ENCODE measurements at places on chromosomes 6 and 20.

DNA sequence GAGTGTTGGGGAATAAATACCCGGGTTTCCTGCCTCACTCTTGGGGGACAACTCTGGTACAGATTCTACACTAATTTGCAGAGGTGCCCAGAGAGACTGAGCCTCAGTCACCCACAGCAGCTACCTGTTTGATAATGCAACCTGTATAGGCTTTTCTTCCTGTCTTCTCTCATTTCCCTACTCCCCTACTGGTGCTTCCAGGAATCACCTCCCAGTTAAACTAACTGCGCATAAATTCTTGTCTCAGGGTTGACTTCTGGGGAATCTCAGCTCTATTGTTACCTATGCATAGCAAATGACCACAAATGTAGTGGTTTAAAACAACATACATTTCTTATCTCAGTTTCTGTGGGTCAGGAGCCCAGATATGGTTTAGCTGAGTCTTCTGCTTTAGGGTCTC lies 11.3 kb downstream of the OCSTAMP start:
- no peak for DNase-seq

DNA sequence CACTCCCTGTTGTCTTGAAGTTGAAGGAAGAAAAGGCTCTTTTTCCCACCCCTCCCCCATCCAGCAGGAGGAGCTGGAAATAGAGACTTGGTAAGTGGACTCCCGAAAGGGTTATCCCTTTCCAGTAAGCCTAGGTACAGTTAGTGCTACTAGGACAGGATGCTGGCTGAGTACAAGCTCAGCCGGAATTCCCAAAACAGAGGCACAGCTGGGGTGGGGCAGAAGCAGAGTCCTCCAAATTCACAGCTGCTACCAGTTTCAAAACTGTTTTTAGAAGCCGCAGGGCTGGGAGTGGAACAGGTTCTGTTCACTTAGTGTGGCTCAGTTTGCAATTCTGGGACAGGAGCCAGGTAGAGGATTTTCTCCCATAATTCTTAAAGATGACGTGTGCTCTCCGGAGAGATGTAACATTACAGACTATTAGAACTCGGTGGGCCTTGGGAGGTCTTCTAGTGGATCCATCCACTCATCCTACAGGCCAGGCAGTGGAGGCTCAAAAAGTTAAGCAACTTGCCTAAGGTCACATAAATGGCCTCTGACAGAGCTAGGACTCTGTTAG lies 19.0 kb upstream of the UTRN start:
- no peak for DNase-seq

- DNase-seq, result no peak
Measured at GRCh38 chr6:146913842-146914488, 290.3 kb upstream of the STXBP5 start.

DNA sequence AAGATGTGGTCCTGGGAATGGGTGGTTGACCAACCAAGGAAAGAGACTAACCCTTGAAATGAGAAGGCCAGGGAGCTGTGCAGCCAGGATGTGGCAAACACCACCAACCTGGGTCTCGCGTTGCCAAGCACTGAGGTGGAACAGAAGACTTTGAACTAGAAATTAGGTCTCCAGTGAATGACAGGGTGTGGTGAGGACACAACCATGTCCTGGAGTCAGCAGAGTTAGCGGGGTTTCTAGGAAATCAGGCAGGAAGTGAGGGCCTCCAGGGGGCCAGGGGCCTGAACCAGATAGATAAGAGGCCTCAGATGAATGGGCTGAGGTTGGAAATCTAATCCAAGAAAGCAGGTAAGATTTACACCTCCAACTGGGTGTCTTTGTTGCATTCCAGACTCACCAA lies 353.3 kb upstream of the ARID1B start:
- DNase-seq, result no peak

- DNase-seq, result peak; percentile 40
Measured at GRCh38 chr6:53811082-53811481, 16.3 kb downstream of the LRRC1 start.

DNA sequence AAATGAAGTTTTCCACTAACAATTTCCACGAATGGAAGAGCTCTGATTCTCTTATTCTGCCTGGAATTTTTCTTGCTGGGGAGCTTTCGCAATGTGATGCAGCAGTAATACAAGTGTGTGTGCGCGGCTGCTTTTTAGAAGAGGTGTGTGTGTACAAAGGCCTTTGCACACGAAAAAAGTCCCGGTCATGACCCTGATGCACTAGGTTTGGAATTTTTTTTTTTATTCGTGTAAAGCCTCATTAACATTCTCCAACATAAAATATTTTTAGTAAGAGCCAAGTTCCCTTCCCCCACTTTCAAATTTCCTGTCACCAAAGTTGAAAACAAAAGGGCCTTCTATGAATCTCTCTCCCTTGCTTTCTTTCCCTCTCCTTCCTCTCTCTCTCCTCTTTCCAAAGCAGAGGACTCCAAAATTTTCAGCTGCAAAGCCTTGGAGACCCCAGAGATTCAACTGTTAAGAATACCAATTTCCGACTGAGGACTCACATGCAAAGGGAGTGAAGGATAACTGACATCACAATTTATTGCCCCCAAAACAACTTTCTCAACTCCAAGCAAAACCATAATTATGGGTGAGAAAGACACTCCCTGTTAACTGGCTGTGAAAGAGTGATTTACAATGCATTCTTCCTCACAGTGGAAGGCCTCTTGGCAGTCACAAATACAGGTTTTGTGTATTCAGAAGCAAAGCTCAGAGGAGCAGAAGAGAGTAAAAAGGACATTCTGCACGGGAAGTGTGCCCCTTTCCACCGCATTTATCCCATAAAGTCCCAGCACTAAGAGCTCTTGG lies 421.2 kb upstream of the JARID2 start:
- DNase-seq, result no peak

DNA sequence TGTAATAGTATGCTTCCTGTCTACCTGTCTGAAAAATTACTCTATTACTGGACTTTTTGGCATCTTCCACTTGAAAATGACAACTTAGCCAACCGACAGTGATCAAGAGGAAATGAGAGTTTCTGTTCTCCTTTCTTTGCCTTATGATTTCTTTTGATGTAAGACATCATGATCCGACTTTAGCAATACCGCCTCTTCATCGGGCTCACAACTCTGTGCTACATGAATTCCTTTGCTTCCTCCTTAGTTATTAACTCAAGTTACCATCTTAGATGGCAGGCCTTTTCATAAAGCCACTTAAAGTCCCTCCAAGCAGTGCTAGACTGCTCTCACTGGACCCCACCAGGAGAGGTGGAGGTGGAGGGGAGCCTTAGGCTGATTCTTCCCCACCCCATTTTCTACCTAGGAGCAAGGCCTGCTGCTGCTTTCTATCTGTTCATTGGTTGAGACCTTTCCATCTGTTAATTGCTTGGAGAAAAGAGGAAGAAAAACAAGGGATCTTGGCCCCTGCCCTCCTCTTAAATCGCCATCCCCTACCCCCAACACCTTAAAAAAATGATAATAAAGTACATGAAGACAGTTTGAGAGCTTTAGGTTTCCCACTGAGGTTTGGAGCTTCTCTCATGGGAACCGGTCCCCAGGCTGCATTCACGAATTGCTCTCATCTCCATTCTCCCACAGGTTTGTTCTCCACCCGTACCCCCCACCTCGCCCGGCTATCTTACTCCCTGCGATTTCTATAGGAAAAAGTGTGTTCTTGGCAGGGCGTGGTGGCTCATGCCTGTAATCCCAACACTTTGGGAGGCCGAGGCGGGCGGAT lies 21.6 kb upstream of the MCM3 start:
- DNase-seq, result no peak

DNA sequence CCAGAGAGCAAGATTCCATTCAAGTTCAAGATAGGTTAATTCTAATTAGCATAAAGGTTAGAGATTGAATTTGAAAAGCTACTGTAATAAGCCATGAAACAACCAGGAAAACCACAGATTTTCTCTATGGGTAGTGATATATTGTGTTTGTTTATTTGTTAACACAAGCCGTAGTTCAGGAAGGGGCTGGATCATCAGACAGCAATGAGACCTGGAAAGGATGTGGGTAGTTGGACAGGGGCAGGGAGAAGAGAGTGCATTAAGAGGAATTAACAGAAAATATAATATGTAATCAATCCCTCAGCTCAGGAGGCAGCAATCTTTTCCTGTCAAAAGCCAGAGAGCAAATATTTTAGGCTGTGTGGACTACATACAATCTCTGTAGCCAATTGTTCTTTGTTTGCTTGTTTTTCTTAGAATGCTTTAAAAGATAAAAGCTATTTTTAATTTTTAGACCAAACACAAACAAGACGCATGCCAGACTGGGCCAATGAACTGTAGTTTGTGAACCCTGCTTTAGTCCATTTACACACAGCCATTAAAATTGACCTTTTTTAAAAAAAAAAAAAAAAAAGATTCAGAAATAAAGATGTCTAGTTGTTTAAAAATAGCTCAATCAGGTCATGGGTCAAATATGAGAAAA lies 398.7 kb upstream of the MARCKS start:
- DNase-seq, result no peak

GRCh38 chr20:61296629-61297019 lies 44.6 kb downstream of the CDH4 start:
- no peak for DNase-seq

- no peak for DNase-seq
Measured at GRCh38 chr6:82217018-82217586, 30.4 kb downstream of the IBTK start.

- DNase-seq, result no peak
Measured at GRCh38 chr6:124722141-124722878, 239.9 kb upstream of the RNF217 start.

- no peak for DNase-seq
Measured at GRCh38 chr20:57625181-57625958, 5.1 kb upstream of the ZBP1 start.

All from NCI-H1436 treated with DMSO at 0.1 percent for 48 hours (cell line).